Stimulated activated CD4-positive, alpha-beta T cell treated with anti-CD3 and anti-CD28 coated beads, TNF-alpha, amount 100 ng/mL, for 1 hour (primary cell): ENCODE measurements at places on chromosomes 5 and 9.

DNA sequence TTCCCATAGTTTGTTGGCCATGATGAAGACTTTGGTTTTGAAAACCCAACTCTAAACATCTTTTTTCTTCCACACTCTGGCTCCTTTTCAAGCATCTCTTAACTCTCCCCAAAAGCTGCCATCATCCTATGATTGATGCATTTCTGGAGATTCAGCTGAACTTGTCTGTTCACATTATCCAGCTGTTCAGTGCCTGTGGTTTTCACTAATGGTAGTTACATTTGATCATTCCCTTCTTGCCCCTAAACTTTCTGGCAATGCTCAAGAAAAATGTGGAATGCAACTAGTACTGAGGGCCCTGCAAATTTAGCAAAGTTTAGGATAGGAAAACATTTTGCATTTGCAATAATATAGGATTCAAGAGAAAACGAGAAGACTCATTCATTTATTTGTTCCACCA, 267.5 kb downstream of the ENC1 start:
- no peak for DNase-seq

DNA sequence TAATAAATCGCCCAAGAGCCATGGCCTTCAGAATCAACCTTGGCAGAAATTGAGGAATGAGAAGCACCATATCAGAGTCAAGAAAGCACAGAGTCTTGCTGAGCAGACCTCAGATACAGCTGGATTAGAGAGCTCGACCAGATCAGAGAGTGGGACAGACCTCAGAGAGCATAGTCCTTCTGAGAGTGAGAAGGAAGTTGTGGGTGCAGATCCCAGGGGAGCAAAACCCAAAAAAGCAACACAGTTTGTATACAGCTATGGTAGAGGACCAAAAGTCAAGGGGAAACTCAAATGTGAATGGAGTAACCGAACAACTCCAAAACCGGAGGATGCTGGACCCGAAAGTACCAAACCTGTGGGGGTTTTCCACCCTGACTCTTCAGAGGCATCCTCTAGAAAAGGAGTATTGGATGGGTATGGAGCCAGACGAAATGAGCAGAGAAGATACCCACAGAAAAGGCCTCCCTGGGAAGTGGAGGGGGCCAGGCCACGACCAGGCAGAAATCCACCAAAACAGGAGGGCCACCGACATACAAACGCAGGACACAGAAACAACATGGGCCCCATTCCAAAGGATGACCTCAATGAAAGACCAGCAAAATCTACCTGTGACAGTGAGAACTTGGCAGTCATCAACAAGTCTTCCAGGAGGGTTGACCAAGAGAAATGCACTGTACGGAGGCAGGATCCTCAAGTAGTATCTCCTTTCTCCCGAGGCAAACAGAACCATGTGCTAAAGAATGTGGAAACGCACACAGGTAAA, 4.5 kb downstream of the NFX1 start:
- no peak for DNase-seq

DNA sequence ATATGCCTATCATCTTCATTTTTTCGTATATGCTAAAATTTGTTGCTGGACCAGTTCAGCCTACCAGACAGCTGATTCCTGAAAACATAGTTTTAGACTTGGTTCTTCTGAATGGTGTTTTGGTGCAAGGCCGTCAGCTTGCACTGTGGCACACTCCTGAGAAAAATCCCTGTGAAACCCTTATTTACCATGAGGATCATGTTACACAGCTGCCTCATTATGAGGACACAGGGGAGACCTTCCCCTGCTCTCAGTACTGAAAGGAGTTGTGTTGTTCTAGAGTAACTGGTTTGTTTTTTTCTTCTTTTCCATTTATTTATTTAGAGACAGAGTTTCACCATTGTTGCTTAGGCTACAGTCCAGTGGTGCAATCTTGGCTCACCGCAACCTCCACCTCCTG, 37.6 kb downstream of the MAST4 start:
- no peak for DNase-seq

- no peak for DNase-seq
These were observed 119.7 kb downstream of the FANCC start for GRCh38 chr9:95197692-95198271.

- DNase-seq = no peak
These were observed 146.6 kb downstream of the TTLL11 start for GRCh38 chr9:121946465-121946864.

DNA sequence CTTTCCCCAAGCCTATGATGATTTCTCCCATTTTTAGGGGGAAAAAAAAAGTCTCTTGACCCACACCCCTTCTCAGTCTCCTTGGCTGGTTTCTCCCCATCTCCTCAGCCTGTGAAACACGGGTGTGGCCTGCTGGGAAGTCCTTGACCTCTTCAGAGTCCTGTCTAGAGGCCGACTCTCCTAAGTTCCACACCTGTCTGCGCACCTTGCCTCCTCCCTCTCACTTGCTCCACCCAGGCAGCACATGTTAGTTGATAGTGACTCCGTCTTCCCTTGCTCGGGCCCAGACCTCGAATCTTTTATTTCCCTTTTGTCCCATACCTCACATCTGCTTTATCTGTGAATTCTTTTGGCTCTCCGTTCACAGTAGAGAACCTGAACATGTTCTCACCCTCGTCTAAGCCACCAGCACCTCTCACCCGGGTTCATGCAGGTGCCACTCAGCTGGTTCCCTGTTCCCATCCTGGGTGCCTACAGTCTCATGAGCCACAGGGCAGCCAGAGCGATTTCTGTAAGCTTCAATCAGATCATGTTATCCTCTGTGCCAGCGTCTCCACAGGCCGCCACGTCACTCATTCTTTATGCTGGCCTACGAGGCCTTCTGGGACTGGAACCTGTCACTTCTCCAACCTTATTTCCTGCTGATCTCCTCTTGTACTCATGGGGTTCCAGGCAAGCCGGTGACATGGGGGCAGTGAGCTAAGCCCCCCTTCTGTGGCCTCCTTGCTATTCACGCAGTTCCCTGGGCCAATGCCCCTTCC, 51.7 kb upstream of the LRRTM2 start:
- DNase-seq = no peak

DNA sequence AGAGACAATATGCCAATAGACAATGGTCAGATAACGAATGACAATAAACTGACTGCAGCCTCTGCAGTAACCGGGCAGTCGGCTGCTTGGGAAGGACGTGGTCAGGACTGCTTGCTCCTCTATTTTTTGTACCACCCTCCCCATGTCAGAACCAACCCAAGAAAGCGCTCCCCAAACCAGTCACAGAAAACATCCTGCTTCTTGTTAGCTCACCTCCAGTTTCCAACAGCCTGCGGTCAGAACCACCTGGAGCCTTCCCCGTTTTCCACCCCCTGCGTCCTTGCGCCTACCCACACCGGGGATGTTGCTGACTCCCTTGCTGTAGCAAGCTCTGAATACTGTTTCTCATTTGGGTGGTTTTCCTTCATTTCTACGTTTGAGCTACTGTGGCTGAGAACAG, 1.7 kb upstream of the MRNIP start:
- no peak for DNase-seq

DNA sequence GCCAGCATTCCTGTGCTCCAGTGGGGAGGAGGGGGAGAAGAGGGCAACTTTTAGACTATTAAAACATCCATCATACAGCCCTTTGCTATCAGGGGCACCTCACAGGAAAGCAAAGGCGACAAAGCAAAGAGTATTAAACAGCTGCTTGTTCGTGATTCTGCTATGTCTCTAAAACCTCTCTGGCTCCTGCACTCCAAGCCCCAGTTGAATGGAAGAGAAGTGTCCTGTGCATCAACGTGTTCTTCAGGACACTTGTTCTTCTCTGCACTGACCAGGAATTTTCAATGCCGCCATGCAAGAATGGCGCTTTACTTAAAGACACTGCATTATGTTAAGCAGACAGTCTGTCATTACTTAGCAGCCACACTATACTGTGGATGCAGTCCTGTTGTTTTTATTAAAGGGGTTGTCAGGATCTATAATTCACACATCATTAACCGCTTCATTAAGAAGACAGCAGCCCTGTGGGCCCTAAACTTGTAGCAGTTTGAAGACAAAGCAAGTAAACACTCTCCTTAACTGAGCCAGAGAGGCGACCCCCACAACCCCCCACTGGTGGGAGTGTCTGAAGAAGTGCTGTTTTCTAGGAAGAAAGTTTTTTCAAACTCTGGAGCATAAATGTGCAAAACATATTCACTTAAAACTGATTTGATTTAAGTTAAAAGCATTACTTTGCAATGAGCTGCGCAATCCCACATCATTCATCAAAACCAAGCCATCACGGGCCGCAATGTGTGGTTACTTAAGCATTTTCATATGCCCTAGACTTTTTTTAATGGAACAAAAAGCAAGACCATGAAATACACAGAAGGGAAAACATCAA, 164.5 kb downstream of the ZNF608 start:
- DNase-seq = no peak

GRCh38 chr5:161431963-161432362, 114.6 kb downstream of the GABRB2 start:
- DNase-seq = no peak

- DNase-seq = no peak
These were observed 101.3 kb downstream of the PAM start for GRCh38 chr5:102856389-102856777.

- DNase-seq = no peak
These were observed 340.2 kb downstream of the NDUFS4 start for GRCh38 chr5:53900677-53901076.

GRCh38 chr5:126972062-126972895, 58.1 kb downstream of the MARCHF3 start:
- DNase-seq = no peak

DNA sequence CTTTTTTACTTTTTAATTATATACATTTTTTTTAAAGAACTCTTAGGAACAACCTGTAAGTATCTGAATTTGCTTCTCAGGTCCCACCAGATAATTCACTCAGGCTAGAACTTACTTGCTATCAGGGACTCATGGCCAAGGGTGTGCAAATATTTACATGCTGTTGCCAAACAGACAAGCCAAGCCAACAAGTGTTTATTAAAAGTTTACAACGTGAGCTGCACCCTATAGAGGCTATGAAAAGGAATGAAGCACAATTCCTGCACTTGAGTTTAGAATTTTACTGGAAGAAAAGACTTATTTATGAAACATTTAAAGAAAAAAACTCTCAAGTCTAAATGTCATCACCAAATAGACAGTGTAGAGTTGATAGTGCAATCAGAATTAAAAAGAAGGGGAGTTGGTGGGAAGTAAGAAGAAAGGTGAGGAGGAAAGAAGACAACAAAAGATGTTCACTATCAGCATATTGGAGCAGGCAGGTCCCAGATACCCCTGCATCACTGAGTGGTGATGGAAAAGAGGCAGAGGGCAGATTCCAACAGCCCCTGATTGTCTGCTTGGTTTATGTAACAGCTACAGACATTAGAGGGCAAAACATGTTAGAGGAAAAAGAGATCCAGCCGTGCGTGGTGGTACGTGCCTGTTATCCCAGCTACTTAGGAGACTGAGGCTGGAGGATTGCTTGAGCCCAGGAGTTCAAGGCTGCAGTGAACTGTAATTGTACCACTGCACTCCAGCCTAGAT, 32.8 kb downstream of the SH3RF2 start:
- no peak for DNase-seq

GRCh38 chr9:124365036-124365435, 50.2 kb downstream of the PSMB7 start:
- no peak for DNase-seq

DNA sequence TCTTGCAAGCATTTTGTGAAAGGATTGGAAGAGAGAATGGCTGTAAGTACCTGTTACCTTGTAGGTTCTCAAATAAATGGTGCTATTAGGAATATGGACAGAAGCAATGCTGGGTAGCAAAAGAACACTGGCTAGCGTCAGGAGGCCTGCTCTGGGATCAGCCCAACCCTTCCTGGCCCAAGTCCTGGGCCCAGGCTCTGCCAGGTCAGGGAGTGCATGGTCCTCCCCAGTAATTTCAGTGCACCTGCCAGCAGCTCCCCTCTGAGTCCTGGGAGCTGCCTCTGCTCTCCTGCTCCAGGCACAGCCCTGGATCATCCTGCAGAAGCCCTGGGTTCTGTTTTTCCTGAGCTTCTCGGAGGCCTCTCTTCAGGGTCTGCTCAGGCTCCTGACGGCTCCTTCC, 89.5 kb upstream of the ARAP3 start:
- DNase-seq = no peak

- DNase-seq = no peak
These were observed 12.2 kb downstream of the RNF130 start for GRCh38 chr5:180059326-180059725.

- DNase-seq = no peak
These were observed 1.2 kb upstream of the GPBP1 start for GRCh38 chr5:57172466-57173318.

DNA sequence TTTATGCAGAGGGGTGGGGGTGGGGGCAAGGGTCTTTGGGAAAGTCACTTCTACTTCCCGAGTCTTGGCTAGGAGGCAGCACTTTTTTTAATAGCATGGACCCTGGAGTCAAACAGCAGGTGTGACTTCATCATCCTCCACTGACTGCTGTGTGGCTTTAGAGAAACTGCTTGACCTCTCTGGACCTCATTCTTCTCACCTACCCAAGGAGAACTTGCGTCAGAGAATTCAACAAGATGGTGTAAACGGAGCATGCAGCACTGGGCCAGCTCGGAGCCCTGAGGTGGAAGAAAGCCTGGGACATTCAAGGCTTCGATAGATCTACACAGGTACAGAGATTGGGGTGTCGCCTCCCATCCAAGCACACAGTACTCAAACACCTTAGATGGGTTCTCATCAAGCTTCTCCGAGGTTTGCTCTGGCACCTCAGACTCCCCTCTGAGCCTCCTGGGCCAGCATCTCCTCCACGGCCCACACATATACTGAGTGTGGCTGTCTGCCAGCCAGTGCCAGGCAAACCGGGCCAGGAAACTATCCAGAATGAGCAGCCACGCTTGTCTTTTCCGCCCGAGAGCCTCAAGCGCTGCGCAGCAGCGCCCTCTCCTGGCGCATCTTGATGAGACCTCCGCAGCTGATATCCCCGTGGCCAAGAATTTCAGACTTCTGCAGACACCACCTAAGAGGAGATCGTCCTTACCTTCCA, 4.6 kb upstream of the SLC25A48 start:
- DNase-seq = no peak

- DNase-seq = no peak
These were observed 3.4 kb upstream of the RXRA start for GRCh38 chr9:134322781-134323241.

DNA sequence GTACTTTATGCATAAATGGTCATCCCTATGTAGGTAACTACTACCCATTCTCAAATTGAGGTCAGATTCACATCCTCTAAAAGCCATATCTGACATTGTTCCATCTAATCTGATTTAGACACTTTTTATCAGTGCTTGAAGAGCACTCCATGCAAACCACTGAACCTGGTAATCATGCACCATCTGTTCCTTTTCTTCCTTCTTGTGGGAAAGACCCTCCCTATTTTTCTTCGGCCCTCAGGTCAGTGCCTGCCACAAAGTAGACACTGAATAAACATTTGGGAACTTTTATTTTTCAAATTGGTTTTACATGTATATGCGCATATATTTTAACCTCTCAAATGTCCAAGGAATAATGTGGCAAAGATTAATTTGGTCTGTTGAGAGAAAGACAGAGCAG, 26.0 kb upstream of the PDE4D start:
- DNase-seq = no peak

DNA sequence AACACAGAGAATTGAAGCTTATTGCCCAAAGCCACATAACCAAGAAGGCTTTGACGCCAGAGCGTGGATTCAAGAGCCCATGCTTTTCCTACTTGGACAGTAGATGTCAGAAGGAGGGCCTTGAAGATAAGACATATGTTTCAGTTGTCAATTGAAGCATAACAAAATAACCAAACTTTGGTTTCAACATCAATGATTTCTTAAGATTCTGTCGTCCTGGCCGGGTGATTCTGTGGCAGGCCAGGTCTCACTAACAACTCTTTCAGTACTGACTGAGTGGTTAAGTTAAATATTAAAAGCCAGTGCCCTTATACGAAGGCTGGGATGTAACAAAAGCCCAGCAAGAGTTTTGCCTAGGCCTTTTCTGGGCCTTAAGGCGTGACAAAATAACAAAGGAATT, 94.0 kb downstream of the RCL1 start:
- no peak for DNase-seq

GRCh38 chr9:96331236-96331947, 29.4 kb upstream of the HSD17B3 start:
- no peak for DNase-seq
